ENCODE measurements at places on chromosomes 5 and 9. TPM values are rescaled to one million over a fixed set of nuclear protein-coding genes. Genes with fewer than 3 reads are reported as not detected.

GRCh38 chr5:124902097-124902821 is 155.8 kb upstream of the ZNF608 start:
- no peak for DNase-seq

DNA sequence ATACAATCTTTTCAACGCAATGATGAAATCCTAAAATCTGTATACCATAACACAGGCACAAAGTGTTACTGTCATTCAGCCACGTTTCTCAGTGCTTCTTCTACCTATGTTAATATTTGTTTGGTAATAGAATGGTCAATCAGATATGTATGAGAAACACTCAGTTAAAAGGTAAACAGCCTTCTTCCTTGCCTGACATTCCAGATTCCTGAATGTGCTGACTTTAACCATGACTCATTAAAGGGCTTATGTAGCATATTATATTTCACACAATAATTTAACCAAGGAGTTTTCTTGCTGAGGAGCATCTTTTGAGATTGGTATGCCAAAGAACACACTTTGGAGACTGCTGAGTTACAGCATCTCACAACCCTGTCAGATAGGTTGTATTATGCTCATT is 187.6 kb downstream of the CETN3 start:
- DNase-seq, result no peak

Gene NADK2
- total RNA-seq, result 12.2 TPM

Gene HACD4
- total RNA-seq, result 0.46 TPM

DNA sequence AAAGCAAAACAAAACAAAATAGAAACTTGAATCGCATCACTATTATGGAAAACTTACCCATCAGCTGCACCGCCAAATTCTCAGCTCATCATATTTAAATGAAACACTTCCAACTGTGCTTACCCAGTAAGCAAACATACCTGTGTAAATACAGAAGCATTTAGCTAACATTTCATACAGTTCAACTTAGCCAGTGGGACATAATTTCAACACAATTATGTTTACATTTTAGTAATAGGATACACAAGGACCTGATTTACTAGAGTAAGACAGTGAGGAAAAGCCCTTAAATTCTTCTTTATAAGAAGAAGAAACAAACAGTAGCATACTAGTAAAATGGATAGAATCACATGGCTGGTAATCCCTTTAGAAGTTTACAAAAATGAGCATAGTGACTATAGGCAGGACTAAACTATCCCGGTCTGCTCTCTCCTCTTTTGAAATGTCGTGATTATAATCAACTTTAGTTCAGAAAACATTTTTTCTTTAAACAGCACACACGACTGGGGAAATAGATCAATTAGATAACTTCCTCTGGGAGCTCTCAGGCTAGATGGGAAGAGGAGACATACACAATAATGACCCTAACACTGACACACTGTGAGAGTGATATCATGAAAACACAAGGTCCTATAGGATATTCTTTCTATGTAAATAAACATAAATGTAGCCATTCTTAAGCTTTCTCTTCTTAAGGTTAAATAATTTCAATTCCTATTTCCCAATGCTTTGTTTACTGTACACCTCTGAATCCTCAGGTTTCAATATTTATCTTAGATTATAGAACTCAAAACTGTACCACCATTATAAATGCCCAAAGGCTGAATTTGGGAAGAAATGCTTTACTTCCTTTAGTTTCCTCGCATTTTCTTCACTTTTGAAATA is 15.9 kb upstream of the CDC20B start:
- DNase-seq, result no peak

DNA sequence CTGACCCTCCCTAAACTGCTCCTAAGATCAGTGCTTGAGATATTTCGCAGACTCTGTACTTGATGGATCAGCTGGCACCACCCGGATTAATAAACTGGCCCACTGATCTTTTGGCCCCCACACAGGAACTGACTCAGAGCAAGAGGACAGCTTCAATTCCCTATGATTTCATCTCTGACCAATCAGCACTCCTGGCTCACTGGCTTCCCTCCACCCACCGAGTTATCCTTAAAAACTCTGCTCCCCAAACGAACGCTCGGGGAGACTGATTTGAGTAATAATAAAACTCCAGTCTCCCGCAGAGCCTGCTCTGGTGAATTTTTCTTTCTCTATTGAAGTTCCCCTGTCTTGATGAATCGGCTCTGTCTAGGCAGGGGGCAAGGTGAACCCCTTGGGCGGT is 36.5 kb upstream of the CD180 start:
- DNase-seq, result no peak

- DNase-seq, result no peak
Measured at GRCh38 chr5:117261948-117262571, 687.4 kb upstream of the SEMA6A start.

DNA sequence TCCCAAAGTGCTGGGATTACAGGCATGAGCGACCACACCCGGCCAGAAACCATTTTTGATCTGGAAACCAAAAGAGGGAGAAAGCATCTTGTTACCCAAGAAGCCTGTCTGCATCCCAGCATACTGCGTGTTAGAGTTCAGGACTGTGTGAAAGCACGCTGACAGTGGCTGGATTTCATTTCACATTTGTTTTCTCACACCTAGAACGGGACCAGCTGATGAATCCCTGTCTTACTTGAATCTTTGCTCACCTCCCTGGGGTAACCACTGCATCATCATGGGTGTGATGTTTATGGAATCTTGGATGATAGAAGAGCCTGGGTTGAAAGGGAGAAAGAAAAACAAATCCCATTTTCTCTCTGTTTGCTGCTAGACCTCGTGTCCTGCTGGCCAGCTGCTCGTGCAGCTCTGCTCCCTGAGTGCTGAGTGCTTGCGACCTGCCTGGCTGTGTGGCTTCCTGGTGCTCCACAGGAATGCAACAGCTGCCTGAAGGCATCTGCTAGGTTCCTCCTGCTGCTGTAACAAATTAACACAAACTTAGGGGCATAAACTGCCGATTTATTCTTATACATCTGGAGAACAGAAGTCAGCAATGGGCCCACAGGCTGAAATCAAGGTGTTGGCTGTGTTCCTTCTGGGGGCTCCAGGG is 378.3 kb upstream of the DAP start:
- peak; percentile 10 for DNase-seq

DNA sequence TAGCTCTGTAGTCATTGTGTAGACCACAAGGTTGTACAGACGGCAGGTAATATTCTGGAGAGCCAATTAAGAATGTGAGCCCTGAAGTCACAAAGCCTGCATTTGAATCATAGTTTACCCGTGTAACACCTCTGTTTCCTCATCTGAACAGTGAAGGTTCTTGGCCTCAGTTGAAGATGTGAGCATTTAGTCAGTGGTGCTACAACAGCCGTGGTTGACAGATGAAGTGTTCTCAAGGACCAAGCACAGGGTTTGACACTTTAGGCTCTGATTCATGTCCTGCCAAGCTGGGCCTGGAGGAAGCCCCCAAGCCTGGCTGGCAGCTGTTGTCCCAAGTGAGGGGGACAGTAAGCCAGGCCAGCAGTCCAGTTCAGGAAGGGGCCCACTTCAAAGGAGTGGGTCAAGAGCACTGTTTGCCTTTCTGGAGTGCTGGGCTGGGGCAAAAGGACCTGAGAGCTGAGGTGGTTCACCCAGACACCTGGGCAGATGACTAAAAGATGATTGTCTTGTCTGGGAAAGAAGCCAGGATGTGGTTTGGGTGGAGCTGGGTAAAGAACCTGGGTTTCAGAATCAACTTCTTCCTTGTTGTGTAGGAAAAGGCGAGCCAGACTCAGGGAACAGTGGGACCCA is 20.7 kb downstream of the FAXDC2 start:
- DNase-seq, result peak; percentile 56

Gene ZDHHC21
- 7.5 TPM for total RNA-seq

Gene ANKRD31
- total RNA-seq, result 0.21 TPM

DNA sequence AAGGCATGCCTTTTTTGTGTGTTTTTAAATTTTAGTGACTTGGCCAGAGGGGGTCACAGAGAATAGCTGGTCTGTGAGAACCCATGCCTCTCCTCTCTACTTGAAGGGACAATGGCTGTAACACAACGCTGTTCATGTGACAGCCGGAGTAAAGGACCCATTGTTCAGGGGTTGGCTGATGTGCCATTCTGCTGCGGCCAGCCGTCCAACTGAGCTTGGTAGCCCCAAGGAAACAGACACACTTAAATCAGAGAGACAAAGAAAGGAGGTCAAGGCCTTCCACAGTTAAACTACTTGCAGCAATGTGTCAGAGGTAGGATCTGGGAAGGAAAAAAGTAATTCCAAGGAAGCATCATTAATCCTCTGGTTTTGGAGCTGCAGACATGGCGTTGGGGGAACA is 8.1 kb downstream of the MEGF10 start:
- DNase-seq, result no peak

Gene SLC36A1
- total RNA-seq, result 9.1 TPM

DNA sequence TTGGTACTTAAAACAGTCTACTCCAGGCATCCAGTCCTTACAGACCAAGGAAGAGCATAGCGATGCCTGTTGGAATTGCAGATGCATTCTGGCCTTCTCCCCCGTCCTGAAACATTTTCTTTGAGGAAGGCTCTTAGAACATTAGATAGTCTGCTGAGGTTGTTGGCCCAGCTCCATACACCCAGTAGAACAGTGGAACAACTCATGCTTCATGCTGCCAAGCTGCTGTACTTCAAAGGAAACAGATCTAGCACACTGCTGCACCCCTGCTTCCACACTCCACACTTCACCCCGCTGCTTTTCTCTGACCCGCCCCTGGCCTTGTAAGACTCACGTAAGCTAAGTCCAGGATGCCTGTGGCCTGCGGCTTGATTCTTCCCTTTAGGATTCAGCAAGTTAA is 33.4 kb upstream of the NCS1 start:
- DNase-seq, result no peak

GRCh38 chr9:106932675-106933074 is 69.7 kb downstream of the ZNF462 start:
- DNase-seq, result no peak

GRCh38 chr9:110241260-110241857 is 14.9 kb downstream of the TXN start:
- no peak for DNase-seq

DNA sequence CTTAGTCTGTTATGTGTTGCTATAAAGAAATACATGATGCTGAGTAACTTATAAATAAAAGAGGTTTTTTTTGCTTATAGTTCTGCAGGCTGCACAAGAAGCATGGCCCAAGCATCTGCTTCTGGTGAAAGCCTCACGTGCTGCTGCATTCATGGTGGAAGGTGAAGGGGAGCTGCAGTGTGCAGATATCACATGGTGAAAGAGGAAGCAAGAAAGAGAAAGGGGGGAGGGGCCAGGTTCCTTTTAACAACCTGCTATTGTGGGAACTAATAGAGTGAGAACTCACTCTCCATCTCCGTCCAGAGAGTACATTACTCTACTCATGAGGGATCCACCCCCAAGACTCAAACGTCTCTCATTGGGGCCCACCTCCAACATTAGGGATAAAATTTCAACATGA is 12.5 kb upstream of the PARP8 start:
- no peak for DNase-seq

DNA sequence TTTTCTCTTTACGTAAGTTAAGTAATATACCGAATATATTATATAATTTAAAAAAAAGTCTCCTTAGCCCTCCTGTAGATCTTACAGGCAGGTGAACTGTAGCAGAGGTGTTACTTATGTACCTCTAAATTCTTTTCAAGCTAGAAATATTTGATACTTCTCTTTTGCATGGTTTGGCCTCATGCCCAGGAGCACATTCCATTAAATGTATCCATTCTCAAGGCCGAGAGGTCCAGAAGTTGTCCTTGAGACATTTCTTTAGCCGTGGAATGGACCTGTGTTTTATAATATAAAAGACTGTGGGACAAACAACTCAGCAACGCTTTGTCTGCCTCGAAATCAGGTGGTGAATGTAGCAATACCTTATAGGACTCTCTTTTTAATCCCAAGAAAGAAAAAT is 184.5 kb downstream of the TRIO start:
- DNase-seq, result no peak

Gene NR5A1
- total RNA-seq, result not detected

DNA sequence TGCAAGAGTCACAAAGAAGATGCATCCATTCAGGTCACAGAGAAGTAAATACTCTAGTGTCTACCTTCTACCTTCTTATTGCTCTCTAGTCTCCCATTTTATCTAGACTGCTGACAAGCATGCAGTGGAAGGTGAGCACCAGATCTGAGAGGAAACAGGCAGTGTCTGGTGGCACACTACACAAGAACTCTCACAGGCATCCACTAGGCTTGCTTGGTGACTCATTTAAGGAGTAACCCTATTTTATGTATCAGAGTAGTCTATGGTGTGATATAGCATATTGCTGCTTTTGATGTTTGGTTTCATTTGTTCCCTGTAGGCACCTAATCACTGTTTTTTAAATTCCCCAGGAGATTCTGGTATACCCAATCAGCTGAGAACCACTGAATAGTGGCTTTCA is 1.6 kb upstream of the THBS4 start:
- DNase-seq, result no peak

Gene RANBP17
- 7.1 TPM for total RNA-seq
